ENCODE measurements at places on chromosomes 1 and 21.

- DNase-seq, result no peak
Measured at GRCh38 chr21:28100366-28100765, 892.3 kb downstream of the LTN1 start.

GRCh38 chr1:20318971-20319370 lies 28.3 kb downstream of the VWA5B1 start:
- DNase-seq, result no peak

- peak; percentile 11 for DNase-seq
Measured at GRCh38 chr21:15967661-15968060, 237.9 kb downstream of the USP25 start.

DNA sequence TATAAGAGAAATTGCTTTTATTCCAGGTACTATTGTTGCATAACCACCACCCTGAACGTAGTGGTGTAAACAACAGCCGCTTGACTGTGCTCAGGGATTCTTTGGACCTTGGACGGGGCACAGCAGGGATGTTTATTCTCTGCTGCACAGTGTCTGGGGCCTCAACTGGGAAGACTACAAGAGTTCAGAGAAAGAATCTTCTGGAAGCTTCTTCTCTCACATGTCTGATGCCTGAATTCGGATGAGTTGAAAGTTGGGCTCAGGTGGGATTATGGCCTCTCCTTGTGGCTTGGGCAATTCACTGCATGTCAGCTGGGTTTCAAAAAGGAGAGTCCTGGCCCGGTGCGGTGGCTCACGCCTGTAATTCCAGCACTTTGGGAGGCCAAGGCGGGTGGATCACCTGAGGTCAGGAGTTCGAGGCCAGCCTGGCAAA lies 19.0 kb upstream of the SSBP3 start:
- DNase-seq, result no peak

DNA sequence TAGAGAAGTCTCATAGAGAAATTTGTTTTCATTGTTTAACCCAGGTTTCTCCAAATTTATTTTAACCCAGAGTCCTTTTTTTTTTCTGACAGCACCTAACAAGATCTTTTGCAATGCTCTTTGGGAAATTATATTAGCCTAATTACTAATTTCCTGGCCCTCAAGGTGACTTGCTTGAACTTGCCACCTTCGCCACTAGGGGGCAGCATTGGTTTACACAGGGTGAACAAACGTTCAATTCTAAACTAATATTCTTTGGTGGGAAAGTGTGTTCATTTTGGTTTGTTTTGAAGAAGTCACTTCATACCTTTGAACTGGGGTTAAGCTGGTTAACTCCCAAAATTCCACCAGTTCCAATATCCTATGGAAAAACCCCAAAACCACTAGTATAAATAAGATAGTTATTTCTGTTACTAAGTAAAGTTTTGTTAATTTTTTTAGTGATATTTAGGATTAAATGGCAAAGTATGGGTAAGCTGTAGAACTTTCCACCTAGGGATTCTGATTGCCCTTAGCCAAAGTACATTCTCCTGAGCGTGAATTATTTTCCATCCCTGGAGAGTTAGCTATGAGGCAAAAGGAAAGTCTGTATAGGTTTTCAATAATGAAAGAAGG lies 13.0 kb downstream of the CCDC190 start:
- no peak for DNase-seq

- DNase-seq, result no peak
Measured at GRCh38 chr1:31409946-31410858, 2.8 kb upstream of the SERINC2 start.

GRCh38 chr1:226551299-226551698 lies 2.7 kb downstream of the STUM start:
- DNase-seq, result no peak

GRCh38 chr1:22416555-22417454 lies 34.8 kb upstream of the ZBTB40 start:
- DNase-seq, result no peak

- DNase-seq, result no peak
Measured at GRCh38 chr21:37916310-37917051, at the start of gene KCNJ6. Gene KCNJ6 (minus strand): TSS chr21:37916457. CDS start chr21:37840682, 75,775 bp downstream.

DNA sequence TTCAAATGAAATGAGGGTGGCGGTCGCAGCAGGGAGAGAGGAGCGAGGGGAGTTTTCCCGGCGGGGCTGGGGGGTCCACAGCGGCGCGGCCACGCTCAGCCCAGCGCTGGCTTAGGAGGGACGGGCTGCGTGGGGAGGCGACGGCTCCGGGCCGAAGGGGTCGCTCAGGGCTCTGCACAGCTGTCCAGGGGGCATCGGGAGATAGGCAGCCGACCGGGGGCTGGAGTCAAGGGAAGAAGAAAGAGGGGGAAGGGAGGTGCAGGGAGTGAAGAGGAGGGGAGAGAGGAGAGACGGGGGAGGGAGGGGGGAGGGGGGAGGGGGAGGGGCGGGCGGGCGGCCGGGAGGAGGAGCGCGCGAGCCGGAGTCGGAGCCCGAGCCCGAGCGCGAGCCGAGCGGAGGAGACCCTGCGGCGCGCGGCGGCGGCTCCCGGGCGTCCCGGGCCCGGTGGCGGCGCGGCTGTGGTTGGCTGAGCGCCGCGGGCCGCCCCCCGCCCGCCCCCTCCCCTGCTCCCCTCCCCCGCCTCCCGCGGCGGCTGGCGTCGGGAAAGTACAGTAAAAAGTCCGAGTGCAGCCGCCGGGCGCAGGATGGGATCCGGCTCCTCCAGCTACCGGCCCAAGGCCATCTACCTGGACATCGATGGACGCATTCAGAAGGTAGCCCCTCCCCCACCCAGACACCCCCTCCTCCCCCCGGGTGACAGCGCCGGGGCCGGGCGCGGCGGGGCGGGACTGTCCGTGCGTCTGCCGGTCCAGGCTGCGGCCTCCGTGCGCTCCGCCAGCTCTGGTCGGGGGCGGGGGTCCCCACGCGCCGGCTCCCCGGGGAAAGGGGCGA lies at the start of gene PDE9A:
Gene PDE9A (plus strand): TSS at position 391 of the 831 bp plus-strand sequence. CDS start 194 bp downstream, at position 585.
- DNase-seq, result no peak

- DNase-seq, result no peak
Measured at GRCh38 chr1:184455786-184456185, 69.0 kb downstream of the C1orf21 start.

- DNase-seq, result no peak
Measured at GRCh38 chr1:57872913-57873312, 449.1 kb upstream of the DAB1 start.

DNA sequence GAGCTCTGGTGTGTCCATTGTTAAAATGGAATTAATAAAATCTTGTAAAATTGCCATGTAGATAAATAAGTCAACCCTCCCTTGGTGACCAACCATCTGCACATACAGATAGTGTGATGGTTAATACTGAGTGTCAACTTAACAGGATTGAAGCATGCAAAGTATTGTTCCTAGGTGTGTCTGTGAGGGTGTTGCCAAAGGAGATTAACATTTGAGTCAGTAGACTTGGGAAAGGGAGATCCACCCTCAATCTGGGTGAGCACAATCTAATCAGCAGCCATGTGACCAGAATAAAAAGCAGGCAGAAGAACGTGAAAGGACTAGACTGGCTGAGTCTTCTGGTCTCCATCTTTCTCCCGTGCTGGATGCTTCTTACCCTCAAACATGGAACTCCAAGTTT lies 174.8 kb downstream of the LTN1 start:
- no peak for DNase-seq

DNA sequence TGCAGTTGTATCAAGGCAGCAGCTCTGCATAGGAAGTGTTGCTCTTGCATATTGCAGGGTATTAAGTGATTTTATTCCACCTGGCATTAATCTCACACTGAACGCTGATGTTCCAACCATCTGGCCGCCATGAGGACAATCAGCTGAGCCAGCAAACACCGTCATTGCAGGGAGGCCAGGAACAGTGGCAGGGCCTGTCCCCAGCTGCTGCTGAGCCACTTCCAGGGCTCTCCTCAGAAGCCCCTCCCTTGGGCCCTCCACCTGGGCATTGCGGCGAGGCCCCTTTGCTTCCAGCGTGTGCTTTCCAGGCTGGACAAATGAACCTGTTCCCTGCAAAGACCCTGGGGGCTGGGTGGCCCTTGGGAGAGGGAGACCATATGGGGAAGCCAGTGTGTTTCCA lies 171.6 kb upstream of the C1orf174 start:
- DNase-seq, result no peak

DNA sequence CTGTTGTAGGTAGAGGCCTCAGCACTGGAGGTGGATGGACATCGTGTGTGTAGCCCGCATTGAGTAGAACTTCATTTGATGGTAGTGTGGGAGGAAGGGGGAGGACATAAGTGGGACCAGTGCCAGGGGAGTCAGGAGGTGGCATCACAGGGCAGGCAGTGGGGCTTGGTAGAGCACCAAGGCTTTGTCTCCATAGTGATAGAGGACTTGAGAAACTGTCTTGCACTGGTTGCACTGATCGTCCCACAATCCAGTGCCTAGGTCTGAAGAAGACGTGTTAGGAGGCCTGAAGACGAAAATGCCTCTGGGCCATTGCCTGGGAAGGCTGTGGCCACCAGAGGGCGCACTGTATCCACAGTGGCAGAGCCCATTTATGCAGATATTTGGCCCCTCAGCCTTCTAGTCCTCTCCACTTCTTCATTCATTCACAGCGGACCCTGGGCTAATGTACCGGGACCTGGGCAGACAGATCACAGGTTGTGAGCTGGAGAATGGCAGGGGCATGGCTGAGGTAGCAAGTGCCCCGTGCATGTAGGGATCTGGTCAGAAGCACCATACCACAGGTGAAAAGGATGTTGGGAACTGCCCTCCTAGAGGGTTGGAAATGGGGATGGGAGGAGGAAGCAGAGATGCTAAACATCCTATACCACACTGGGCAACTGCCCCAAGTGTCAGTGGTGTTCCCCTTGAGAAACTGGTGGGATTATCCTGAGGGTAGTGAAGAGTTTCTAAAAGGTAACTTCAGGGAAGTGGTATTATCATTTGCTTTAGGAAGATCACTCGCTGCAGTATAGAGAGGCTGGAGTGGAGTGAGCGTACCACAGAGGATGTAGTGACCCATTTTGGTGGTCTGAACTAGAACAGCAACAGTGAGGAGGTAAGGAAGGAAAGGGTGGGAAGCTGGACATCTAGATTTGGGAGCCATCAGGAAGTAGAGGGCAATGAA lies 95.3 kb downstream of the PIK3R3 start:
- peak; percentile 46 for DNase-seq

DNA sequence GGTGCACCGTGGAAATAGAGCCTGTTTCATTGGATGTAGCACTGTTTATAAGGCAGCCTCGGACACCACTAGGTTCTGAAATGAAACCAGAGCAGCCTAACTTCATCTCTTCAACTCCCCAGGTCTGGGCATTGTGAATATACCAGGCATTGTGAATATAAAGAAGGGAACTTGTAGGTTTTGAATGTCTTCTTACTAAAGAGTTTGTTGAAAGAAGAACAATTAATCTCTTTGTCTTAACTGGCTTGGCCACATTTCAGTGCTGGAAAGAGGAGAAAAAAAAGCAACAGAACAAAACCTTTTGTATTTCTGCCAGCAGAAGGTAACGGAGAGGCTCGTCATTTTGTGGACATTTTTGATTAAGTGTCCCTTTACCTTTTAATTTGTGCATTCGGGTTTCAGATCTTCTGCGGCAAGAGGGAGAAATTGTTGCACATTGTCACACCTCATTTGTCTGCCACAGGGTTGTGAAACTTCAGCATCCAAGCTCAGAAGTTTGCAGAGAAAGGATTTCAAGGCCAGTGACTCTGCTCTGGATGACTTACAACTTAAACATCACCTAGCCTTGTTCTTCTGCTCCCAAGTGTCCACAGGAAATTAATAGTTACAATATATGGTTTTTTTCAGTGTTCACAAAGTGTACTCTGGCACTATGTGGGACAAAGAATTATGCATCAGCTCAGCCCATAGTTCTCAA lies 158.3 kb downstream of the KAZN start:
- DNase-seq, result no peak

- DNase-seq, result no peak
Measured at GRCh38 chr1:212495766-212496494, 63.2 kb downstream of the NENF start.

GRCh38 chr1:28027660-28028059 lies 60.8 kb downstream of the EYA3 start:
- no peak for DNase-seq

- DNase-seq, result no peak
Measured at GRCh38 chr1:240219104-240219503, 127.4 kb downstream of the FMN2 start.

GRCh38 chr1:54300401-54300800 lies 100.4 kb downstream of the MRPL37 start:
- DNase-seq, result no peak

Measured in HS-5 (cell line).